ENCODE measurements at places on chromosomes 12 and 14.

DNA sequence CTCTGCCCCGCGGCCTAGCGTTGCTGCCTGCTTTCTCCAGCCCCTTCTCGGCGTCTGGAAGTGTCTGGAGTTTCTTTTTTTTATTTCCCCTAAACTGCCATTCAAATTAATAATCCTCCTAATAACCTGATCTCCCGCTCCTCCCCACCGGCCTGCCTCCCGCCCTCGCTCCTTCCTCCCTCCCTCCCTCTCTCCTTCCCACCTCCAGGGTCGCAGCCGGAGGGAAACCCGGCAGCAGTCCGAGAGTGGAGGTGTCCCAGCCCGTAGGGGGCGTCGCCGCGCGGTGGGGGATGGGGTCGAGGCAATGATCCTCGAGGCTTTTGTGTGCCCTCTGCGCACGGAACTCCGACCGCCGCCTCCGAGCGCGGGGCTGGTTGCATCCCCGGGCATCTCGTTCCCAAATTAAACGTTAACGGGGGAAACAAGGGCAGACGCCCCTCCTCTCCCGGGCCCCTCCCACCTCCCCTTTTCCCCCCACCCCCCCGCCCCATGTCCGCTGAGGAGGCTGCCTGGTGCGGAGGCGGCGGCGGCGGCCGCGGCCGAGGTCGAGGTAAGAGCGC, 1.0 kb upstream of the SOCS2 start:
- DNase-seq, result peak; percentile 85

- no peak for DNase-seq
Measured at GRCh38 chr12:128323145-128323920, 56.4 kb downstream of the TMEM132C start.

- DNase-seq, result no peak
Measured at GRCh38 chr12:1429980-1430379, 164.4 kb downstream of the FBXL14 start.

- DNase-seq, result no peak
Measured at GRCh38 chr12:64933791-64934190, 109.3 kb downstream of the TBC1D30 start.

- DNase-seq, result no peak
Measured at GRCh38 chr12:107906707-107907106, 132.2 kb downstream of the ASCL4 start.

- DNase-seq, result peak; percentile 73
Measured at GRCh38 chr12:68804657-68805591, 3.1 kb upstream of the MDM2 start.

- no peak for DNase-seq
Measured at GRCh38 chr12:71142016-71142415, 15.8 kb downstream of the TSPAN8 start.

GRCh38 chr14:100426314-100426713, 103.2 kb downstream of the SLC25A47 start:
- DNase-seq, result no peak

- DNase-seq, result no peak
Measured at GRCh38 chr12:104510145-104510872, 53.6 kb downstream of the CHST11 start.

GRCh38 chr14:93999573-93999972, 2.5 kb downstream of the CCDC197 start:
- peak; percentile 11 for DNase-seq

- DNase-seq, result no peak
Measured at GRCh38 chr12:91968777-91969171, 176.9 kb downstream of the BTG1 start.

DNA sequence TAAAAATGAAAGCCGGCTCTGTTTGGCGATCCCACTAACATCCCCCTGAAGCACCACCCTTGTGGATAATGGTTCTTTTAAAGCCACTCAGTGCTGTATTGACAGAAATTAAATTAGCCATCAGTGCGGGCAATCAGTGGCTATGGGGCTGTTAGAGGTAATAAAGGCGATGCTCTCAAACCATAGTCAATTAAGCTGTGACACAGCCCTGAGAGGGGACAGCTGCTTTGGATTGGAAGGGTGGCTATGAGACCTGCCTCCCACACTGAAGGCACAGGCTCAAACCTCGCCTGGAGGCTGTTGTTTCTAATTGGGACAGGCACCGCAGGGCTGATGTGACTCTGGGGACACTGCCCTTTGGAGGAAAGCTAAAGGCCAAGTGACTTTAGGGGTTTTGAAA, 562.2 kb downstream of the VRK1 start:
- DNase-seq, result no peak

- DNase-seq, result peak; percentile 38
Measured at GRCh38 chr14:100028990-100029677, 36.1 kb upstream of the EVL start.

GRCh38 chr14:104999361-104999760, 13.8 kb downstream of the CLBA1 start:
- no peak for DNase-seq

DNA sequence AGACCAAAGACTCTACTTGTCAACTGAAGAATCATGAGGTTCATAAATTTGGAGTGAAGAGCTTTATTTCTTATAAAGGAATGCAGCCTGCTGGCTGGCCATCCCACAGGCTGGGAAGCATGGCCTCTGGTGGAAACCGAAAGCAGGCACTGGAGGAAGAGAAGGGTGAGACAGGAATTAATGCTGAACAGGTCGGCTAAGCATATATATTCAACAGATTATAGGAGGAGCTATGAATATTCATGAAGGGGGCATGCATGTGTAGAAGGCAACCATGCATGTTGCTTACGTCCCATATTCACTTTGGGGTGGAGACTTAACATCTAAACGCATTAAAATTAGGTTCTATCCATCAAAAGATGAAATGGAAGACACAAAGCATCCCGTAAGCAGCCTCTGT, 20.6 kb upstream of the RGS6 start:
- DNase-seq, result no peak

DNA sequence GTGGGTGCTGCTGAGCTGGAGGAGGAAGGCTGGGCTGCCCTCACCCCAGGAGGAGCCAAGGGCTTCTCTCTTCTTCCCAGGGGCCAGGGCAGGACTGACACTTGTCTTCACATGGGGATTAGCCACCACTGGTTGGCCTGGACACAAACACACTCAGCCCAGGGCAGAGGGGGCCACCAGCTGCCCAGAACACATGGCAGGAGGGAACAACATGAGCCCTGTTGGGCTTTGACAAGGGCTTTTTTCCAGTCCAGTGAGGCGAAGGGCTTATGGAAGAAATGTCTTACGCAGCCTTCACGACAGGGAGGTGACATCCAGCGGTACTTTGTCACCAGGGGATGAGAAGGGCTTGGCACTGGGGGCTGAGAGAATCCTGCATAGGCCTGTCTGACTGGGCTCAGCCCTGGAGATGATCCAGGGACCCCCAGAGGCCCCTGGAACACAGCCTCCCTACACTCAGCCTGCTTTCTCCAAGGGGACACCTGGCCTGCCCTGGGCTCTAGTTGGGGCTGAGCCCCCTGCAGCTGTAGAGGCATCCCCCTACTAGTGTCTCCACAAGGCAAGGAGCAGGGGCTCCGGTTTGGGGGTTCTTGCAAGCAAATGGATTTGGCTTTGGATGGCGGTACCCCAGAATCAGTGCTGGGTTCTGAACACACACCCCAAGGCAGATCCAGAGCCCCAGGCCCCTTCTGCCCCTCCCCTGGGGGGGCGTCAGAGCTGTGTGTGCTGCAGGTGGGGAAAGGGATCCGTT, 18.9 kb downstream of the ARL6IP4 start:
- DNase-seq, result no peak

GRCh38 chr12:1605129-1606020, 11.0 kb upstream of the FBXL14 start:
- DNase-seq, result peak; percentile 85

GRCh38 chr12:17661250-17661649, 428.7 kb downstream of the RERGL start:
- DNase-seq, result peak; percentile 7

DNA sequence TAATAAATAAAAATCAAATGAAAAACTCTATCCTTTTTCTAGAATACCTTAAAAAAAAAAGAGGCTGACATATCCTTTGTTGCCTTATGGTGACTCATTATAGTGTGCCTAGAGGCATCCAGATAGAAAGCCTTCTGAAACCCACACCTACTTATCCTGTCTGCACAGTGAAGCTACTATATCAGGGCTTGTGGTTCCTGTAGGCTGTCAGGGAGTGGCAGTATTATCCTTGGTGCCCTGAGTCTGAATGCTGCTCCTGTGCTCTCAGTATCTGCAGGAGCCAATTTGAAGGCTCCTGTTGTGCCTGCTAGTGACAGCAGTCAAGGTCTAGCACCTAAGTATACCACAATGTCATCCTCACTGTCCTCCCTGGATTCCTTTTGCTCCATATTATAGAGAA, 168.4 kb upstream of the AVPR1A start:
- DNase-seq, result peak; percentile 16

- no peak for DNase-seq
Measured at GRCh38 chr14:34063042-34063441, 112.2 kb upstream of the EGLN3 start.

- DNase-seq, result no peak
Measured at GRCh38 chr12:6461401-6462233, 8.9 kb downstream of the VAMP1 start.

- DNase-seq, result peak; percentile 76
Measured at GRCh38 chr14:50666772-50667683, 1.1 kb downstream of the SAV1 start.

DNA sequence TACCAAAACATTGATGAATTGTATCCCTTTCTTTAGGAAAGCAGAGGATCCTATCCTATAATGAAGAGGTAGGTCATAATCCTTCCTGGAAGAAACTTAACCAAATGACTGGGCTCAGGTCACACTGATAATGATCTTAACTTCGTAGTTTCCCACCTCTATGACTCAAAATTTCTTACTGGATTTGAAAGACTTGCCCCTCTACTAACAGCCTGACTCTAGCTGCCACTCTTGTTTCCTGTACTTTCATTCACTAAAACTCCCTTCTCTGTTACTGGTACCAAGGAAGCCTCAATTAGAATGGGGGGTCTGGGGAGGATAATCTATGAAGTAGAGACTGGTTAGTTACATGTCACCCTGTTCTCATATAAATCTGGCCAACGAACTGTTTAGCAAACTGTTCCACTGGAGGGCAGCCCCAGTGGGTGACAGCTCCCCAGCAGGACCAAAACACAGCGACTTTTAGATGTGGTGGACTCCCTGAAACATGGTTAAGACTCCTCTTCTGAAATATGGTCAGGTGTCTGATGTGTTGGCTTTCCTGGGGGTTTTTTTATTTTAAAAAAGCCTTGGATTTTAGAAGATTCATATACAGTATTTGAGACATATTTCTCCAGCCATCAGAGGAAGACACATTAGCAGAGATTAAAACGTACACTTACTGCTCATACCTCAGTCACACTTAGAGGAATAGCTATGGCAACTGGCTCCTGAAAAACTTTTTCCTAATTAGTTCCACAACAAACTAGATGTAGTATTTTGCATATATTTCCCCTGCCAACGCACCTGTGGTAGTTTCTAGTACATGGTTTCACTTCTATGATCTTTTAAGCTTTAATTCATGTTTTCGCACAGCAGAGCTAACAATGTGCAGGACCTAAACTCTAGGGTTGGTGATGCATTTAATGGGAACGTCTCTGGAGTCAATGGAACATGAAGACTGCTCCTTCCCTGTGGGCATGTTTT, 72.3 kb downstream of the ACADS start:
- DNase-seq, result no peak

GRCh38 chr12:94990222-94990621, 13.3 kb downstream of the NDUFA12 start:
- DNase-seq, result no peak

DNA sequence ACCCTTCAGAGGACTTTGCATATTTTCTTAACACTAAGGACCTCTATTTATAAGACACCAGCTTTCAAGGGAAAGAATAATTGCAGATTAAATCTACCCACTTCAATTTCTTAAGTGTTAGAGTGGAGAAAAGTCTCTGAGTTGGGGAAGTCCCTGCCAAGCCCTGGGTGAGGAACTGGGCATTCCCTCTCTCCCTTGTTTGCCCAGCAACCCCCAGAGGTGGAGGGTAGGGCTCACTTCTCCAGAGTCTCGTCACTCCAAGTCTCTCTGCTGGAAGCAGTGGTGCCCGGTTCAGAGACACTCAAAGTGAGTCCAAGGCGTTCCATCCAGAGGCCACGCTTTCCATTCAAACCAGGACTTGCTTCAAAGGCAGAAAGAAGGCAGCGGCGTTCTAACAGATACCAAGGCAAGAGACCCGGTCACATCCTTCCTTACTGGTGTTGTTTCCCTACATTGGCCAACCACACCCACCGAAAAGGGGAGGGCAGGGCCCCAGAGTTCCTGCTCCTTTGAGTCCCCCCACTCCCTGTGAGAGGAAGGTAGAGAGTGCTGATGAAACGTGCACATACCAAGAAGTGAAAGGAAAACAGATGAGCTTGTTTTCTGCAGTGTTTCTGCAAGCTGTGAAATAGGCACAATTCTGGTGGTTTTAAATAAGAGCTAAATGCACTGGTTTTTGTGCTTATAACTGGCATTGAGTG, 6.1 kb upstream of the BDKRB2 start:
- no peak for DNase-seq

GRCh38 chr12:25459541-25459951, 93.5 kb downstream of the LMNTD1 start:
- no peak for DNase-seq

DNA sequence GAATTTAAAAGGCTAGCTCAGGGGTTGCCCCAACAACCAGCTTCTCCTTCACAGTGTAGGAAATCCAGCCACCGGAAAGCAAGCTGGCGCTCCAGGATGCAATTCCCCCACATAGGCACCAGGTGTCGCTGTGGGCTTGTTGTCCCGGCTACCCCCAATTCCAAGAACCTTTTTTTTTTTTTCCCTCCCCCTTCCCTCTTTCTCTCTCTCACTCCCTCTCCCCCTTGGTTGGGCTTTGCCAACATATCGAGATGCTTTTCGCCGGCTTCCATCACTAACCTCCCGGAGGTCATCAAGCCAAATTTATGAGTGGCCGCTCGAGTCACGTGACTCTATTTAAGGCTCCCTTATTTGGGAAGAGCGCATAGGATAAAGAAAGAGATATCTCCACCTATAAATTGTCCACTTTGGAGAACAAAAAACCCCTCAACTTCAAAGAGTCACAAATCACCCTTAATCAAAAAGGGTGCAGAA, at the start of gene HOXC5:
TSS of gene HOXC5 (plus strand) at position 424 of the 474 bp plus-strand sequence. CDS start 73 bp downstream, outside the sequence.
- peak; percentile 94 for DNase-seq

Data from GM23338 (cell line).